ENCODE measurements at places on chromosomes 16 and 17. TPM values are rescaled to one million over a fixed set of nuclear protein-coding genes. Genes with fewer than 3 reads are reported as not detected.

The SPOP gene
- total RNA-seq: 59.6 TPM

The PRSS33 gene
- not detected for total RNA-seq

- DNase-seq: no peak
Observed at GRCh38 chr16:25390761-25391160, 133.1 kb upstream of the ZKSCAN2 start.

DNA sequence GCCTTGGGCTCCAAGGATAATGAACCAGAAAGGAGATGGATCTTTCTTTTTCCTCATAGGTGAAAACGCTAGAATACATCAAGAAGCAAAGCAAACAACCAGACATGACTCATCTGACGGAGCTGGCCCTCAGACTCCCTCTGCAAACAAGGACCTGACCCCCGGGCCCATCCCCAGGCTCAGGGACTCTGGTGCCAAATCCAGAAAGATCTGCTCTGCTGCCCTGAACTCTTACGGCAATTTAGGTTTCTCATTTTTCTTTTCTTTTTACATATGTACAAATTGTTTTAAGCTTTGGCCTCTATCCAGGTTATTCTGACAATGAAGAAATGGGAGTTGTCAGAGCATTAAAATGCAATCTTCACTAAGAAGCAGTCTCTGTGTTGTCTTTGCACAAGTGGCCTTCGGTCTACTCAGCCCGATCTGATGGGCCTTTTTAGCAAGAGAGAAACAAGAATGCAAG lies 17.7 kb downstream of the KNOP1 start:
- no peak for DNase-seq

DNA sequence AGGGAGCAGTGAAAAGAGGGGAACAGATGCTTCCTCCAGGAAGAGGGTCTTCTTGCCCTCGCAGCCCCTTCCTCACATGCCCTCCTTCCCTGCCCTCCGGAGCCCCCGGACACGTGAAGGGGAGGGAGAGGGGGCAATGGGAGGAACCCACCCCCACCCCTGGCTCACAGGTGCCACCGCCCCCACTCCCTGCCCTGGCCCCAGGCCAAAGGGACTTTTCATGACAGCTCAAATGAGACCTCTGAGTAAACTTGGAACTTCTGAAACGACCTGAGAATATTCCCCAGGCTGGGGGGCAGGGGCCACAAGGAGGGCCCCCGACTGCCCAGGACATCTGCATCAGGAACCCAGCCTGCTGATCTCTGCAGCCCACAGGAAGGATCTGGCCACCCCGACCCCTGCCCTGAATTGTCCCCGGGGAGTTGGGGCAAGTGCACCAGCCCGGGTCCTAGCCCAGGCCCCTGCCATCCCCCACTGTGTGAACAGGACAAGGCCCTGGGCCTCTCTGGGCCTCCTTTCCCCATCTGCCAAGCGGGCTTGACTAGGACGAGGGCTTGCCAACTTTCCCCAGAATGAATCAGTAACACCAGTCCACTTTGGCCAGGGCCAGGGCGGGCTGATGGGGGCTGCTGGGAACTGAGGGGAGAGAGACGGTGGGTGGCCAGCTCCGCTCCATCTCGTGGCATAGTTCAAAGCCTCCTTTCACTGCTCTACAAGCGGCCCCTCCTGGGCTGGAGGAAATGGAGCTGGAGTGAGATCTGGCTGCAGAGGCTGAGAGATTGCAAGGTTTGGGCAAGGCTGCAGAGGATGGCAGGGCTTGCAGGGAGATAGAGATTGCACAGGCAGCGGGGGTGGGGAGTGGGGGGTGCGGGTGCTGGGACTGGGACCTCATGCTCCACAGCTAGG lies 3.8 kb downstream of the IL21R start:
- no peak for DNase-seq

The ATAD5 gene
- total RNA-seq: 24.6 TPM

Measured in activated T-helper 2 cell treated with anti-CD3 and anti-CD28 coated beads, Interferon-gamma antibody, Interleukin-2, Interleukin-4, amounts not matched to agents 10 μg/mL and 5 μg/mL and 100 μg/mL, durations not matched to agents 14 hours and 24 hours and 36 hours (primary cell).